Stimulated activated CD8-positive, alpha-beta memory T cell treated with anti-CD3 and anti-CD28 coated beads, Interleukin-2, amount 100 ng/mL, for 1 hour (primary cell): ENCODE measurements at places on chromosomes 6 and 20.

GRCh38 chr6:136404007-136404406 lies 114.4 kb upstream of the BCLAF1 start:
- no peak for DNase-seq

GRCh38 chr6:161023316-161023715 lies 31.7 kb downstream of the MAP3K4 start:
- no peak for DNase-seq

DNA sequence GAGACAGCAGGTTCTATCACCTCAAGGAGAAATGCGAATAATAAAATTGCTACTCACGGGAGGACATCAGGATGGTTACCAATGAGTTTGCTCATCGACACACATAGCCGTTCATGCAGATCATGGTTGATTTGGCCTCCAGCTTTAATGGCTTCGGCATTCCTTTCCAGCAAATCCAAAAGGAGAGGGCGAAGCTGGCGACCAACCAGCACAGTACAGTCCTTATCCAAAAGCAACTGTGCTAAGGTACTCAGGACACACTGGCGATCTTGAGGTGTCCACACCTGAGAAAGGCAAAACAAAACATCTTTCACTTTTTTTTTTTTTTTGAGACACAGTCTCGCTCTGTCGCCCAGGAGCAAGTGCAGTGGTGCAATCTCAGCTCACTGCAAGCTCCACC lies 16.3 kb downstream of the MDN1 start:
- DNase-seq = no peak

GRCh38 chr6:11318835-11319813 lies 86.7 kb upstream of the NEDD9 start:
- no peak for DNase-seq

DNA sequence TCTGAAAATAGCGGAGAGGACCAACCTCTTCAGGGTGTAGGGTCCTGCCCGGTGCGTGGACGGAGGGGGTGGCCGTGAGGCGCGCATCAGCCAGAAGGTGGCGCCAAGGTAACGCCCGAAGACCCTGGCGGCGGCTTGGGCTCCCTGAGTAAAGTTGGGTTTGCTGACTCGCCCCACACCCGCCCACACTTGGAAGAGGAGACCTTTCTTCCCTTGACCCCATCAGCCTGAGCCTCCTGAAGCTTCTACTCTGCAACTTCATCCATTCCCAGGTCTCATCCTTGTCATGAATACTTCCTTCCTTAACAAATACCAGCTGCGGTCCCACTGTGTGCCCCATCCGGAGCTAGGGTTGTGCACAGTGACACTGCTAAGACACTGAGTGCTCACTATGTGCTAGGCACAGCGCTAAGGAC lies 14.6 kb downstream of the CD40 start:
- DNase-seq = peak; percentile 23

DNA sequence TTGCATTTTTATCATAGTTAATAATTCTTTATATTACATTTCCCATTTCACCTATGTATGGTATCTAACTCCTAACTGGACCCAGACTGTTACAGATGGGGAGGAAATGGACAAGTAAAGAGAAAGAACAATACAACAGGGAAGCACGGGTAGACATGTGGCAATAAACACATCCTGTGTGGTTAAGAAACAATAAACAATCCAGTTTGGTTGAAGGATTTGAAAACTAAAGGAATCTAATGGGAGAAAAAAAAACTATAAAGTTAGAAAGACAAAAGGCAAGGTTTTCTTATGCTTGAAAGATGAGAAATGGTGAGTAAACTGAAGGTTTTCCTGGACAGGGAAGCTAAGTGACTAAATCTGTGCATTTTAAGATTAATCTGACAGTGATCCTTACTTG lies 34.9 kb upstream of the ALDH8A1 start:
- DNase-seq = no peak

DNA sequence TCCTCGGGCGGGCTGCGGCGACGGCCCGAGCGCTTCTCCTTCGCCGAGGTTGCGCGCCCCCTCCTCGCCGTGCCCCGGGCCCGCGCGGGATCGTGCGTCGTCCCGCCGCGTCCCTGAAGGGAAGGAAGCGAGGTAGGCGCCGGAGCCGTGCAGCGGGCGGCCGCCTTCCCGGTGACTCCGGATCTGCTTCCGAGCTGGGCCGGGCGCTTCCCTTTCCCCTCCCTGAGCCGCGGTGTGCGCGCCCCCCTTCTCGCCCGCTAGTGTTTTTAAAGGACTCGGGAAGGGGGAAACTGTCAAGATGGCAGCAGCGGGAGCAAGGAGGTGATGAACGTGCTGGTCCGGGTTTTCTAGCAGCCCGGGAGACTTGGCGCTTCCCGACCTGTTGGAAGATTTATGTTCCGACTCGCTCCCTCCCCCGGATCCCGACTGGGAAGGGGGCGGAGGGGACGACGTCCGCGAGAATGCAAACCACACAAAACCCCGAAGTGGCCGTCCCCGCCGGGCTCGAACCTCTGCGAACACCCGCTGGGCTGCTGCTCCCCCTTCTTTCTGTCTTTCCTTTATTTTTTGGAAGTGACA lies 744 bp upstream of the FOXO3 start:
- no peak for DNase-seq

DNA sequence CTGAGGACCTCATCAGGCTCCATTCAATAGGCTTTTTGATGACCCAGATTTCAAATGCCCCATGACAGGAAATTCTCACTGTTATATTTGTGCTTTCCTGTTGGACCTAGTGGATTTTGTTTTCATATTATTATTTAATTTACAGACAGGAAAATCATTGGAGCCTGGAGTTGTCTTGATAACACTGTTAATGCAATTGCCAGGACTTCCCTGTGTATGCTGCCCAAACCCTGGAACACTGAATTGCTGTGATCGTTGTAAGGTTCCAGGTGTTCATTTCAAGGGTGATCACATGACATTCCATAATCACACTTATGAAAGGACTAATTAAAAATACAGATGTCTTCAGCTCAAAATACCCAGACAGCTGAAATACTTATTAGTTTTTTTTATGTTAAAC lies 783.2 kb downstream of the DHX35 start:
- DNase-seq = no peak

GRCh38 chr6:84967389-84967788 lies 203.0 kb upstream of the TBX18 start:
- DNase-seq = no peak

DNA sequence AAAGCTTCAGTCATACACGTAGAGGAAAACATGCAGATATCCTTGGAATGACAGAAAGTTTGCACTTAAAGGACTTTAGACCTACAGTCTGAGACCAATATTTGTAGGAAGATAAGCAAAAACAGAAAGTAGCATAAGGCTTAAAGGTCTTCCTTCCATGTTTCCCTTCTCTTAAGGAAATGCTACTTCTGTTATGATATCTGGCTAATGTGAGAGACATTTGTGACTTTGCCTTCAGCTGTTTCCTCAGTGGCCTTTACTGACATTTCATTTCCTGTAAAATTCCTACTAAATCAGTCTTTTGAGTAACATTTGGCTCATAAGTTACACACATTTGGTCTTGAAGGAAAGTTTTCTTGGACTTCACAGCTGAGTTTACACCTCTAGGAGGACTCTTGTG lies 713.4 kb downstream of the TBC1D32 start:
- no peak for DNase-seq

DNA sequence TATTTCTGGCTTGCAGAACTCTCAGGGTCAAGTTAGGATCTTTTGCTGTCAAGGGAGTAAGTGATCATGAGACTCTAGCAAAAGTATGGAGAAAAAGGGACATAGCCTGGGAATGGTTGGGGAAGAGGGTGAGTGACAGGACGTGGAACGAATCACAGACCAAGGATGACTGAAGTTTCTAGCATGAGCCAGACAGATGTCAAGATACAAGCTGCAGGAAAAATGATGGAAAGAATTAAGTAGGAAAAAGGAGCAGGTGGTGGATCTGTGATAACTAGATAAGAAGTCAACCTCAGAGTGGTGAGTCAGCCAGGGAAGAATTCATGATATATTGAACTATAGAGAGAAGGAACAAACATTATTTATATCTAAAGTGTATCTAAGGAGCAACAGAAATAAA lies 159.8 kb upstream of the SYNDIG1 start:
- DNase-seq = no peak

- DNase-seq = no peak
Measured at GRCh38 chr6:71292001-71292400, 3.4 kb downstream of the OGFRL1 start.

GRCh38 chr20:61448386-61448785 lies 196.3 kb downstream of the CDH4 start:
- DNase-seq = no peak

GRCh38 chr20:4305091-4305490 lies 289.7 kb upstream of the RNF24 start:
- no peak for DNase-seq

GRCh38 chr6:816510-817084 lies 123.7 kb upstream of the EXOC2 start:
- DNase-seq = no peak

GRCh38 chr6:120774275-120774674 lies 560.0 kb downstream of the TBC1D32 start:
- no peak for DNase-seq

DNA sequence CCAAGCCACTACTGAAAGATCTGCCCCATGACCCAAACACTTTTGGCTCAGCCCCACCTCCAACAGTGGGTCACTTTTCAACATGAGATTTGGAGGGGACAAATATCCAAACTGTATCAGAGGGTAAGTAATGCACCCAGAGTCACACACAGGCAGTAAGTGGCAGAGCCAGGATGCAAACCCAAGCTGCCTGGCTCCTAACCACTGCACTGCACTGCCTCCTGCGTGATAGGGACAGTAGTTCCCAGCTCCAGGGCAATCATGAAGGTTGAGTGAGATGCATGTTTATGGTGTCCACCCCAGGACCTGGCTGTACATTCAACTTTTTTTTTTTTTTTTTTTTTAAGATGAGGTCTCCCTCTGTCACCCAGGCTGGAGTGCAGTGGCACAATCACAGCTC lies 88.2 kb downstream of the TOX2 start:
- DNase-seq = no peak

- no peak for DNase-seq
Measured at GRCh38 chr20:36540551-36541211, 638 bp upstream of the MYL9 start.

DNA sequence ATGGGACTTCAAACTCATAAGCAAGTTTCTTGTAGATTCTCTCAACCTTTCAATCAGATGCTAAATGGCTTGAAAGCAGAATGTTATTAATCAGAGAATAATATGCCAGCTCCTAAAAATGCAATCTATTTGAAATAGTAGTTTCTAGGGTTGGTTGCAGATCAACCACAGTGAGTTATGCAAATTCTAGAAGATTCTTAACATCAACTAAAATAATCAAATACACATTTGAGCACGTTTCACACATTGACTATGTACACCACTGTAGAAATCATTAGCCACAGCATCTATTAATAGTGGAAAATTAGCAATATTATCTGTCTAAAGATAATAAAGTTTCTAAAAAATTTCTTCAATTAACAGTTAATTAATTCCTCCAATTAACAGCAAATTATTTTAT lies 141.9 kb upstream of the GJE1 start:
- DNase-seq = no peak

DNA sequence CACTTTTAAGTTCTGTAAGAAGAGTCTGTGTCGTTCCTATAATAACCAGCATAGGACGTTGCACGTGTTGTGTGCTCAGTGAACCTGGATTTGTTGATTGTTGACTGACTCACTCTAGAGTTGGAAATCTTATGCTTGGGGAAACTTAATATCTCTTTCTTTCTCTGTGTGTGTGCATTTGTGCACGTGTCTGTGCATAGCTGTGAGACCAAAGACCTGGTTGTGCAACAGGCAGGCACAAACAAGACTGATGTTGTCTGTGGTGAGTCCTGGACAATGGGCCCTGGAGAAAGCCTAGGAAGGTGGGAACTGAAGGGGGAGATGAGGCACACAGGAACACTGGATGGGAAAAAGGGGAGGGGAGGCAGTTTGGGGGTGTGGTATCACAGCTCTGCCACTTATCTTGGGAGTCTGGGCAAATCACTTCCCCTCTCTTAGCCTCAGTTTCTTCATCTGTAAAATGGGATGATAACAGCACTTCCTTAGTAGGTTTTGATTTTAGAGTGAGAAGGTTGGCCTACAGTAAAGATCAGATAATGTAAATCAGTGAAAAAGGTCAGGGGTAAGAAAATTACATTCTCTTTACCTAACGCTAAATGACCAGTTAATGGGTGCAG lies 8.4 kb downstream of the CD40 start:
- DNase-seq = no peak

DNA sequence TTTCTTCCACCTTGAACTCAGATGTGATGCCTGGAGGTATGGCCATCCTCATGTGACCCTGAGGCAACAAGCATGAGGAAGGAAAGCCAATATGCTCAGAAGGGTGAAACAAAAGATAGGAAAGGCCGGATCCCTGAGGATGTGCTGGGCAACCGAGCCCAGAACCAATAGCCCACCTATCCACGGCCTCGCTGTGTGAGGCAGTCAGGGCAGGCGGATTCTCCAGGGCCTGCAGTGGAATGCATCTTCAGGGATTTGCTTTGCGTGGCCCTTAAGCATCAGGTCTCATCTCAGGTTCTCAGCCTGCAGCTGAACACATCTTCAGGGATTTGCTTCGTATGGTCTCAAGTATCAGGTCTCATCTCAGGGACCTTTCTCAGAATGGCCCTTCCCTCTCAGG lies 139.8 kb downstream of the ANKRD60 start:
- DNase-seq = no peak

GRCh38 chr20:47360297-47361056 lies 4.0 kb upstream of the ZMYND8 start:
- DNase-seq = no peak

GRCh38 chr20:3521852-3522740 lies 51.3 kb downstream of the ATRN start:
- DNase-seq = no peak

- DNase-seq = no peak
Measured at GRCh38 chr6:142950291-142950690, 5.3 kb upstream of the HIVEP2 start.

DNA sequence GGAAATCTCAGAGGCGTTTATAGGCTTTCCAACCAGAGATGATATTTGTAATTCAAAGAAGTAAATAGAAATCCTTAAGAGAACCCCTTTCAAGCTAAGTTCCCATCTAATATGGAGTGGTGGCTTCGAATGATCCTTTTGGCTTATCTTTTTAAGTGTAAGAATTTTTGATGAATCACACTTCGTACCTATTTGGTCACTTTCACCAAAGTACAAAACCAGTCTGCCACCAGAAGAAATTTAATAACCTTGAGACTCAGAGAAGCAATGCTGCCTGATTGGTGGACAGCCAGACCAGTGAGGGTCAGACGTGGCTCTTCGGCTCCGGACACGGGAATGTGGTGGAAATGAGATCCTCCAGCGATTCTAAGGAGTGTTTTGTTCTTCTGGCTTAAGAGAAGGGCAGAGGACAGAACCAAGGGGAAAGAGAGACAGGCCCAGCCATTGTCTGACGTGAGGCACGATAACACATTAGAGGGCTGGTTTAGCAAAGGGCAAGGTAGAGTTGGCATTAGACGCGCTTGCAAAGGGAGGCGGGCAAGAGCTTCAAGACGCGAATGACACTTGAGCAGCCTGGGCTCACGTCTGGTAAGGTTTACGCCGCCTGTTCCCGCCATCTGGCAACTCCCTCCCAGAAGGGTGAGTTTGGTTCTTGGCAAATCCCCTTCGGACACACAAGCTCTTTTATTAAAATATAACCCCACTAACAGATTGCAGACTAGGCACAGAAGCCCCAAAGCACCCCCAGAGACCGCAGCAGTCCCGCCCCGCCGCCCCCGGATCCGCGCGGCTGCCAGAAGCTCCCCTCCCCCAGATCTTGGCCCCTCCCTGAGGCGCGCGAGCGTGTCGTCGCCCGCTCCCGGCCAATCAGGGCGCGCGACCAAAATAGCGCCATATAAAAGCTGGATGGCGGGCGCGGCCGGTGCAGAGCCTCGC lies 50.0 kb upstream of the EZR start:
- peak; percentile 96 for DNase-seq
